ENCODE measurements at places on chromosomes 3 and 15.

DNA sequence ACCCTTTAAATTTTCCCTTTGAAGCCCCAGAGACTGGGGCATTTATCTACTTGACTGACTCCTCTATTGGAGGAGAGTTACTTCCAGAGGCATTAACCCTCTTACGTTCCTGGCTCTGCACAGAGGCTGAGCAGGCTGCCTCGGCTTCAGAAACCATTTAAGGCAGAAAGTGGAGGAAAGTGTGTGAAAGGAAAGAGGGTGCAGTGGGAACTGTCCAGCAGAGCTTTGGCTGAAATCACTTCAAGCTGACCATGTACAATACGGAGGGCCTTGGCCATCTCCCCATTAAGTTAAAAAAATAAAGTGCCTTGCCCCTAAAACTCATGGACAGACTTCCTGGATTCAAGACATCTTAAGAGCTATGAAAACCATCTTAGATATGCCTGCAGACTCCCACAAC lies 238.7 kb downstream of the SV2B start:
- no peak for DNase-seq

DNA sequence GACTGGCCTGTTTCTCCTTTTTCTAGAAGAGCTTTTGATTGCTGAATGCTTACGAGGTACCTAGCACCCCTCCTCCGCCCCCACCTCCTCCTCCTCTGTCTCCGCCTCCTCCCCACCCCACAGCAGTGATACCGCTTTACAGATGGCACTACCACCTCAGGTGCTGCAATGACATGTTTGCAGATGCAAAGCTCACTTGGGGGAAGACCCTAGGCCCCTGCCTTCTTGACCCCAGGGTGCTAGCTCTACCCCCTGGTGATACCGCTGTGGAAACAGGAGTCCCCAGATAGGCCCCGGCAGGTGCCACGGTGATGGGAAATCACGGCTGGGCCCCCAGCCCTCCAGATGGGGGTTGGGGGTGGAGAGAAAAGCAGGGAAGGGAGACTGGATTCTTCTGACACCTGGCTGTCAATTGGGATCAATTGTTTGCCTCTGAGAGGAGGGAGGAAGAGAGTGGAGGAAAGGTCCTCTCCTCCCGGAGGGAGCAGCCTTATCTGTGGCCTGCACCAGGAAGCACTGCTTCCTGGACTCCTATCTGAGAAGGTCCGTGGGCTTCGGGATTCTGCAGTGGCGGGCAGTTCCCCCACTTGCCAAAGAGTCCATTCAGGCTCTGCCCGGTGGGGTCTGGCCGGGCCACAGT lies 37.6 kb downstream of the DNASE1L3 start:
- no peak for DNase-seq

GRCh38 chr3:133868758-133869475 lies 26.8 kb downstream of the RAB6B start:
- DNase-seq: no peak

- no peak for DNase-seq
Measured at GRCh38 chr3:4670352-4670751, 177.2 kb downstream of the ITPR1 start.

DNA sequence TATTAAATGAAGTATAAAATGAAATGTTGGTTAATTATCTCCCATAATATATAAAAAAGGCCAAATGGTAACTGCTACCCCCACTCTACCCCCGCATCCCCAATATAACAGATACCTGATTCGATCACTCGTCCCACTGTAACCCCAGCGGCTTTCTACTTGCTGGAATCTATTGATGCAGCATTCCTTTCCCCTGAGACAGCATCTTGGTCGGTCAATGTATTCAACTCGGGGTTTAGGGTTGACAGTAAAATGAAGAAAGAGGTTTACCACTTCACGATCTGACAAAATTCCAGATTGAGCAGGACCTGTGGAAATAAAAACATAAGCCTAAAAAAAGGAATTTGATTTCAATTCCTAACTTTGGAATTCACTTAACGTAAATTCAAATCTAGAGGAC lies 18.6 kb upstream of the C15orf40 start:
- DNase-seq: no peak

- DNase-seq: no peak
Measured at GRCh38 chr3:97138914-97139541, 324.6 kb downstream of the EPHA6 start.
